Stimulated activated CD4-positive, alpha-beta T cell treated with anti-CD3 and anti-CD28 coated beads, Interleukin-15, amount 100 ng/mL, for 1 hour (primary cell): ENCODE measurements at places on chromosomes 6 and 20.

GRCh38 chr20:43938932-43939761 lies 24.5 kb downstream of the TOX2 start:
- no peak for DNase-seq

DNA sequence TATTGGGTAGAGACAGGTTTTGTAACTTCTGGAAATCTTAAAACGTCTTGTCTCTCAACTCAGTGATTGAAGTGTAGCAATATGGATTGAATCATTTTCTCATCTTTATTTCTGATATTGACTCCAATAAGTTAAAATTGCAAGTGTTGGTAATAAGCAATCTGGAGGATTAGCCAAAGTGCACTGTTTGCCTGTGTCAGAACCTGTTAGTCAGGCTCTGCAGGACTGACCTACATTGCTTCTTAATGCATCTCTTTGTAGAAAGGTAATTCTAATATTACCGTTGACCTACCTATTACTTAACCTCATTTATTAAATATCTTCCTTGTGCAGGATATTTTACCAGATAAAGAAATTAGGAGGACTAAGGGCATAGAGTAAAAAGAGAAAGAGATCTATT lies 484.0 kb upstream of the CITED2 start:
- no peak for DNase-seq

GRCh38 chr20:3732327-3733118 lies at the start of gene HSPA12B:
HSPA12B (plus strand) TSS chr20:3732685; CDS start chr20:3738675, 5,990 bp downstream.
- no peak for DNase-seq

DNA sequence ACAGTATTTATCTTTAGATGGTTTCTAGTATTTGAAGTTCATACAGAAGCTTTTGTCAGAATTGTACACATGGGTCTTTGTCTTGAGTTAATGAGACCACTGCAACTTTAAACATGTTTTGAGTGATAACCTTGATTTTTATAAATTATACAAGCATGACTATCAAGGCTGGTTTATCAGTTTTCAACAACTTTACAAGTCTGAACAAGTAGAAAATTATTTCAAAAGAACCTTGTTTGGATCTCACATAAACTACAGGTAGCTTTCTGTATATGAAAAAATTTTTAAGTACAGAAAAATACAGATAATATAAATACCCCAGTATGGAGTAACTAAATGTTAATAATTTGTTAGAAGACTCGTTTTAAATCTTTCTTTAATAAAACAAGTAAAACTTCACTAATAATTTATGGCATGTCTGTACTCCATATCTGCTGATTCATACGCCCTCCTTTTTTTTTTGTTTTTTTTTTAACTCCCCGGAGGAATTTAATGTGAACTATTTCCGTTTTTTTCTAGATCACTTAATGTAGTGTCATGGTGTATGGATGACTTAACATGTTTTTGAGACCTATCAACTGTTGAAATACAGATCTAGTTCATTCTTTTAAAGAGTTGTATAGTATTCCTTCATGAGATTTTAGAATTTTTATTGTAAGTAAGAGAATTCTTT lies 18.3 kb downstream of the VAPB start:
- DNase-seq = no peak

DNA sequence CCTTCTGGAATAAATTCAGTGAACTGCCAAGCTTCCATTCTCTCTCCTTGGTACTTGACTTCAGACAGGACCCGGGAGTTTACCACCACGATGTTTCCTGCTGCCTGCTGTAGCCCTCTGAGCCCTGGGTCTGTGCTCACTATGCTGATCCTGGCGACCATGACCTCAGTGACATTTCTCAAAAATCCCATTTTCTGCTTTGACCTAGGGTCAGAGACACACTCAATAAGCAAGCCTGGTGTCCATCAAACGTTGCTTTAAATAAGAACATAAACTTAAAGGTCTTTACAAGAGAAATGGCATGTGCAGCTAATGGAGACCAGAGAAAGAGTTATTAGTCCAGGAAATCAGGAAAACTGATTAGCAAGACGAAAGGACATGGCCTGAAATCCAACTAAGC lies 509.7 kb upstream of the SULF2 start:
- DNase-seq = no peak

- DNase-seq = no peak
Observed at GRCh38 chr6:158131926-158132325, 36.1 kb downstream of the SERAC1 start.

DNA sequence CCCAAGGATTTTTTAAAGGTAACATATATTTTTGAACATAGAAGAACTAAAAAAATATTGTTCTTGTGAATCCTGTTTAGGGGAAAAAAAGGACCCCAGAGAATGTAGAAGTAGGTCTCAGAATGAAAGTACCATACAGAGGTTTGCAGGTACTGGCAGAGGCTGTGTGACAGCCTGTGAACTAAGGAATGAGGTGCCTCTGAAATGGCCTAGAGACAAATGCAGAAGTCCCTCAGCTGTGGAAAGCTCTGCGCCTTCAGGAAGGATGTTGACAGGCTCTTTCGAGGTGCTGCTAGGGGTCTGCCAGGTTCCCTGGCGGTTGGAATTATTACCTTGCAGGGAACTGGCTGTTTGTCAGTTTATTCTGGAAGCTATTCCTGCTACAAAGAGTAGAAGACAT lies 8.6 kb upstream of the TUBB2B start:
- DNase-seq = no peak

DNA sequence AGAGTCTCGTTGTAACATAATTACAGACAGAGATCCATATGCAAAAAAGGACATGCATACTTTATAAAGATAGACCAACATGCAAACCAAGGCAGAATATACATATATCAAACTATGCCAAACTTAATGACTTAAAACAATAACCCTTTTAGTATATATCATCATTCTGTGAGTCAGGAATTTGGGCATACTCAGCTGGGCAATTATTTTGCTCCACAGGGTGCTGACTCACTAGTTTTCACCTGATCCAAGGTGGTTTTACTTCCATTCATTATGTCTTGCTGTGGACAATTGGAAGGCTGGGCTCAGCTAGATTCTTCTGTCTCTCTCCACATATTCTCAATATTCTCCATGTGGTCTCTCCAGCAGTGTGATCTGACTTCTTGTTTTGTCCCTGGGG lies 41.2 kb upstream of the RNF146 start:
- no peak for DNase-seq

DNA sequence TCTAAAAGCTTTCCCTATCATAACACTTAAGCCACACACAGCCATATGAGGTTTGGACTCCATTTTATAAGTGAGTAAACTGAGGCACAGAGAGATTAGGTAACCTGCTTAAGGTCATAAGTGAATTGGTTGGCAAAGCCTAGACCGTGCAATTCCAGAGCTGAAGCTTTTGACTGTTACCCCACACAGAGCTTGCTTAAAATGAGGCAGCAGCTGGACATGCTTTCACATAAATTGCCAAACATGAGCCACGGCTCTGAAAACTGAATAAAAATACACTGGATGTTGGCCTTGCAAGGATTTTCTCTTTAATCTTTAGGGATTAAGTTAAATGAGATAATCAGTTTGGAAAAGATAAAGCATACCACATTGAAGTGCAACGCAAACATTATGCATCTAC lies 2.5 kb downstream of the RIPOR2 start:
- DNase-seq = no peak

- DNase-seq = no peak
Observed at GRCh38 chr6:17007749-17008148, 94.1 kb upstream of the STMND1 start.

- no peak for DNase-seq
Observed at GRCh38 chr20:7665376-7665775, 274.9 kb downstream of the HAO1 start.

- no peak for DNase-seq
Observed at GRCh38 chr20:45042978-45043377, 57.9 kb downstream of the KCNS1 start.

DNA sequence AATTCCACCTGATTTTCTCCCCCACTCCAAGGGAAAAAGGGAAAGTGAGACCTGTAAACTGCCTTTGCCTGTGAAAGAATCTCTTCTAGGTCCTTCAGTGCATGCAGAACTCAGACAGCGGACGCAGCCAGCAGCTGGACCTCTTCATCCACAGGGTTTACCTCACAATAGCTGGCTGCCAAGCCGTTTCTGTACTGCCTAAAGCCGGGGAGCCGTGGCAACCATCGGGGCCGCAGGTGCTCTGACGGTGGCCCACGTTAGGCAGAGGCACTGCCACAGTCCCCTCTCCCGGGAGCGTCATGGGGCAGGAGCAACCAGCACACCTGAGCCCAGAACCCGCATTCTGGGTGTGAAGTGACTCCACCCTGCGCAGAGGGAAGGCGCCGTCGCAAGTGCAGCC lies 206.1 kb downstream of the TTLL2 start:
- DNase-seq = no peak

DNA sequence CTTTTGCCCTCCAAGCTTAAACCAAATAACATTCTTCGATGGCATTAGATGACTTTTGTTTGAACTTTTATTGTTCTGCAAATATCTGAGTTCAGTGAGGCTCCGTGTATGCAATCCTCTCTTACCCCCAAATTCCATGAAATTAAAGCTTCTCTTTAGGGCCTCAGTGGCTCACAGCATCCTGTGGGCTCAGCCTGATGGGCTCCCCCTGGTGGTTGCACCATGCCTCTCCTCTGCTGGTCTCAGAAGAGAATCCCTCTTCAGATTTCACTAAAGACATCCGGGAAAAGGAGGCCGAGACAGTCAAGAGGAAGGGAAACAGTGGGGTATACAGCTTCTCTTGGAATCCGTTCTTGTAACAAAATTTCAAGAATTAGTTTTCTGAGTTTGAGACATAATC lies 331.6 kb upstream of the NT5E start:
- no peak for DNase-seq

GRCh38 chr6:37025621-37026466 lies 20.4 kb downstream of the FGD2 start:
- no peak for DNase-seq

DNA sequence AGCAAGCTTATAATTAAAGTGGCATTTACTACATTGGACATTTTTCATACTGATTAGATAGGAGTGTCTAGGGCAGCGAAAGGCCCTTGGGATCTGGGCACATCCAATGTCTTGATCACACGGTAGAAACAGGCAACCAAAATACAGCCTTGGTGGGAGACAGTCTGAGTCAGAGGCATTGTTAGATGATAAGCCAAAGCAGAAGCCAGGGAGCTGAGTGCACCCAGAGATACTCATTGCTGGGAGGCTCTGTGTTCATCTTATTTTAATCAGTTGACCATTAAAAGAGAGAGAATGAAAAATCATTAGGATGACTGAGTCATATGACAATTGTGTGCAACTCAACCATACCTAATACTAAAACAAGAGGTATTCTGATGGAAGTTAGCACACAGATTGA lies 109.5 kb downstream of the LCA5 start:
- no peak for DNase-seq

- DNase-seq = no peak
Observed at GRCh38 chr20:53927990-53928389, 142.4 kb downstream of the BCAS1 start.

- no peak for DNase-seq
Observed at GRCh38 chr6:75409286-75409685, 84.3 kb downstream of the FILIP1 start.

- no peak for DNase-seq
Observed at GRCh38 chr6:144661116-144661806, 376.1 kb downstream of the UTRN start.

- no peak for DNase-seq
Observed at GRCh38 chr6:37570482-37571133, 70.9 kb upstream of the CCDC167 start.

GRCh38 chr6:25172819-25173218 lies 106.4 kb upstream of the CARMIL1 start:
- no peak for DNase-seq

- no peak for DNase-seq
Observed at GRCh38 chr6:41186031-41186562, 14.9 kb downstream of the TREML2 start.

DNA sequence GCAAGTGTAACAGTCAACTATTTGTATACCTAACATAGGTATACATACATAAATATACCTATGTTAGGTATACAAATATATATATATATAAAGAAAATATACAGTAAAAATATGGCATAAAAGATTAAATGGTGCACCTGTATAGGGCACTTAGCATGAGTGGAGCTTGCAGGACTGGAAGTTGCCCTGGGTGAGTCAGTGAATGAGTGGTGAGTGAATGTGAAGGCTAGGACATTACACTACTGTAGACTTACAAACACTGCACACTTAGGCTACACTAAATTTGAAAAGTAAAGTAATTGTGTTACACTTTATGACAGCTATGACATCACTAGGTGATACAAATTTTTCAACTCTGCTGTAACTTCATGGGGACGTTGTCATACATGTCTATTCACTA lies 65.6 kb downstream of the CDC5L start:
- DNase-seq = no peak

GRCh38 chr6:34924831-34925625 lies 36.0 kb downstream of the ANKS1A start:
- no peak for DNase-seq

DNA sequence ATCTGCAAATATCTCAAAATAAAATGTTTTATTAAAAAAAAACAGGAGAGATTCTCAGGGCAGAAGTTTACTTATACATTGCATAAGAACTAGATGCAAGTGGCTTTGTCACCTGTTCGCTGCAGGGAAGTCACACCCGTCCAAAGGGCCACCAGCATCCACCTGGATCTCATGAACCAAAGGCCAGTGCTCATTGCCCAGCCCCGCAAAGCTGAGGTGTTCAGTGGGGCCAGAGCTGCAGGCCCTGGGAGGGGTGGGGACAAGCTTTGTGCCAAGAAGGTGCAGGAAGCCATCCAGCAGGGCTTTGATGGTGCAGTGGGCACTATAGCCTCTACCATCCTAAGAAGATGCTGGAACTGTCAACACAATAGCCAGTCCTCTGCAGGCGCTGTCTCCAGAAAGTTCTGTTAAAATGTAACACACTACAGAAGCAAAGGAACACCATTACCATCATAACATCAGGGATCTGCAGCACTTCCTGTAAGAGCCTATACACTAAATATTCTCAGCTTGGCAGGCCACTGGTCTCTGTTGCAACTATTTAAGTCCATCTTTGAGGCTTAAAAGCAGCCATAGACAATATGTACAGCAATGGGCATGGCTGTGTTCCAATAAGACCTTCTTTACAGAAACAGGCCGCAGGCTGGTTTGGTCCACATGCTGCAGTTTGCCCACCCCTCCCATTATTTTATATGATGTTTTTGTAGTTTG lies 15.7 kb upstream of the CD93 start:
- DNase-seq = no peak

DNA sequence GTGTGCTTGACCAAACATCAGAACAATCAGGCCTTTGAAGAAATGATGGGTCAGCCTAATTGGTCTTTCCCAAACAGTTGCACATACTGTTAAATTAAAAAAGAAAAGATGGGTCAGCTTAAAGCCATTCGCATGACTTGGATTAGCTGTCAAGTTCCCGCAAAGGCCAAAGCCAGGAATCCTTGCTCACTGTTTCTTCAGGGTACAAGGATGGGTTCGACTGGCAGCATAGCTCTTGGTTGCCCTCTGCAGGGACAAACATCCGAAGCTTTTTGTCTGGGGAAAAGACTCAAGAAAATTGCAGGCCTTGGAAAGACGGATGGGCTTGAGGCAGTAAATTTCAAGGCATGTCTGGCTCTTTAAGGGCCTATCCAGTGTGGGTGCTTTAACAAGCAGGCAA lies 168.0 kb downstream of the HDGFL1 start:
- no peak for DNase-seq

GRCh38 chr20:19176470-19177052 lies 35.9 kb upstream of the SLC24A3 start:
- no peak for DNase-seq
